Subcutaneous preadipocyte (primary cell): ENCODE measurements at places on chromosomes 12 and 14. TPM values are rescaled to one million over a fixed set of nuclear protein-coding genes. Genes with fewer than 3 reads are reported as not detected.

MYO1H gene
- total RNA-seq, result not detected in 2 replicates

RPL10L gene
- not detected in 2 replicates for total RNA-seq

TULP3 gene
- total RNA-seq, result 36.7 and 43.8 TPM in 2 replicates

PRPH gene
- not detected in 2 replicates for total RNA-seq

ALDH1L2 gene
- total RNA-seq, result 18.4 and 21.1 TPM in 2 replicates

USP44 gene
- 0.73 and 0.78 TPM in 2 replicates for total RNA-seq

LYZ gene
- total RNA-seq, result not detected in 2 replicates

INHBC gene
- total RNA-seq, result under 0.01 TPM in 1 of 2 replicates, not detected in the other

CCNK gene
- total RNA-seq, result 24.6 and 26.5 TPM in 2 replicates

ADAMTS20 gene
- total RNA-seq, result not detected in 2 replicates

TRPV4 gene
- total RNA-seq, result 0.59 and 1.1 TPM in 2 replicates

SMCO3 gene
- total RNA-seq, result not detected in 2 replicates

FBXW8 gene
- 10.7 and 19.9 TPM in 2 replicates for total RNA-seq

KLRK1 gene
- not detected in 2 replicates for total RNA-seq

KCNH3 gene
- under 0.01 TPM in 1 of 2 replicates, not detected in the other for total RNA-seq

SNRNP35 gene
- 7.7 and 13.1 TPM in 2 replicates for total RNA-seq

RAPGEF3 gene
- total RNA-seq, result 1.5 and 7.4 TPM in 2 replicates

ATP23 gene
- total RNA-seq, result 5.3 and 10.3 TPM in 2 replicates

PLEKHH1 gene
- 0.37 and 0.98 TPM in 2 replicates for total RNA-seq

RGS6 gene
- not detected in 2 replicates for total RNA-seq

GCH1 gene
- 0.73 and 1.2 TPM in 2 replicates for total RNA-seq

P2RX7 gene
- total RNA-seq, result 0.59 and 1.8 TPM in 2 replicates

LRRC74A gene
- not detected in 2 replicates for total RNA-seq

HHIPL1 gene
- total RNA-seq, result 1.8 and 2.2 TPM in 2 replicates

RNASE7 gene
- not detected in 2 replicates for total RNA-seq

STON2 gene
- 5.7 and 13.6 TPM in 2 replicates for total RNA-seq

HOXC13 gene
- not detected in 2 replicates for total RNA-seq

SERPINA4 gene
- not detected in 2 replicates for total RNA-seq

PPP1R36 gene
- 0.20 TPM in 1 of 2 replicates, not detected in the other for total RNA-seq

SOX5 gene
- 4.4 and 6.8 TPM in 2 replicates for total RNA-seq

PPFIBP1 gene
- total RNA-seq, result 144 and 236 TPM in 2 replicates

C1QL4 gene
- total RNA-seq, result not detected in 2 replicates

PRIMA1 gene
- total RNA-seq, result not detected in 2 replicates

MYF6 gene
- under 0.01 TPM in 1 of 2 replicates, not detected in the other for total RNA-seq

CDCA3 gene
- total RNA-seq, result 29.4 and 36.4 TPM in 2 replicates

MGP gene
- 0.20 and 0.73 TPM in 2 replicates for total RNA-seq

LRIG3 gene
- total RNA-seq, result 50.7 and 62.9 TPM in 2 replicates

PIWIL1 gene
- not detected in 2 replicates for total RNA-seq

ACVRL1 gene
- 108 and 201 TPM in 2 replicates for total RNA-seq

TTC9 gene
- under 0.01 TPM in 1 of 2 replicates, not detected in the other for total RNA-seq

ASCL4 gene
- not detected in 2 replicates for total RNA-seq

TAS2R31 gene
- 4.8 and 6.8 TPM in 2 replicates for total RNA-seq

TSHR gene
- not detected in 2 replicates for total RNA-seq

TPPP2 gene
- not detected in 2 replicates for total RNA-seq

TAPBPL gene
- total RNA-seq, result 3.9 and 6.2 TPM in 2 replicates

CCER1 gene
- total RNA-seq, result not detected in 2 replicates

CCDC177 gene
- total RNA-seq, result not detected in 2 replicates

ANKRD33 gene
- total RNA-seq, result 0.98 and 1.5 TPM in 2 replicates

TMPRSS12 gene
- not detected in 2 replicates for total RNA-seq

NTN4 gene
- 26.1 and 65.3 TPM in 2 replicates for total RNA-seq

ITPR2 gene
- total RNA-seq, result 9.6 and 11.3 TPM in 2 replicates

BLTP3B gene
- 56.1 and 58.4 TPM in 2 replicates for total RNA-seq

MYF5 gene
- not detected in 2 replicates for total RNA-seq

HNF1A gene
- not detected in 2 replicates for total RNA-seq

MYH7 gene
- not detected in 2 replicates for total RNA-seq
